Amniotic epithelial cell (primary cell): ENCODE measurements at places on chromosomes 2 and 18.

- DNase-seq: no peak
Measured at GRCh38 chr2:38465789-38466127, 88.7 kb upstream of the ATL2 start.

DNA sequence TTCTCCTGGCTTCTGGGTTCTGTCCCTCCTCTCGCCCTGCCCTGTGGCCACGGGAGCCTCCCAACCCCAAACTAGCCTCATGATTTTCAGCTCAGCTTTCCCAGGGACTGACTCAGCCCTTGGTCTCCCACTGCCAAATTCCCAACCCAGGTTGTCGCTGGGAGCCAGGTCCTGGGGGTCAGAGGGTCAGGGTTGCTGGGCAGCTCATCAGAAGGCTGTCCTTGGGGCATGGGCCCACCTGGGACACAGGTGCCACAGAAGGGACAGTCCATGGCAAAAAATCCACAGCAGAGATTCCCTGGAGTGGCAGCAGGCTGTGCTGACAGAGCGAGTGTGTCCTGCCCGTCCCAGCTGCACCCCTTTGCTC, 180.4 kb downstream of the TWIST2 start:
- DNase-seq: no peak

- no peak for DNase-seq
Measured at GRCh38 chr18:75264195-75264594, 53.6 kb downstream of the TSHZ1 start.

DNA sequence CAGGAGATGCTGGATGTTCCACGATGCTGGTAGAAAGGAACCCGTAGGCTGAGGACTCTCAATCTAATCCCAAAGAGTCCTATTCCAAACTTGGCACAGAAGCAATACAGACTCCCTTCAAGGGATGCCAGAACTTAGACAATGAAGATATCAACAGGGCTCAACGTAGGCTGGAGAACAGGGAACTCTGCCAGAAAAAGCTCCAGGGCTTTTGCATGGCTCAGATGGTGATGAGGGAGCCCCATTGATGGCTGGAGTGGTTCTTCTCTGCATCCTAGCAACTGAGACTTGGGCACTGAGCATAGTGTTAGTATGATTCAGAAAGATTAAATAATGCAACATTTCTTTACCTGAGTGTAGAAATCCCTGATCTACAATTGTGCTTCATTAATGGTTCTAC, 117.2 kb upstream of the NCK2 start:
- no peak for DNase-seq

DNA sequence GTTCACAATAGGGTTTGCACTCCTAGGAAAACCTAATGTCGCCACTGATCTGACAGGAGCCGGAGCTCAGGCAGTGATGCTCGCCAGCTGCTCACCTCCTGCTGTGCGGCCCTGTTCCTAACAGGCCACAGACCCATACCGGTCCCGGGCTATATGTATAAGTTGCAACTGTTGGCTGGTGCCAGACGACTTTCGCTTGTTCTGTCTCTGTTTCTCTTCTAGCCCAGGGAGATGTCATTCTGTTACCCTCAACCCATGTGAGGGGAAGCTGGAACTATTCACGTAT, 170.3 kb downstream of the BCL2 start:
- no peak for DNase-seq

GRCh38 chr2:146544701-146545100, 1300.1 kb upstream of the ACVR2A start:
- peak; percentile 3 for DNase-seq

GRCh38 chr2:54574107-54574859, 118.2 kb downstream of the SPTBN1 start:
- peak; percentile 82 for DNase-seq

- no peak for DNase-seq
Measured at GRCh38 chr2:19547321-19547720, 188.9 kb upstream of the OSR1 start.

GRCh38 chr2:148726228-148726627, 81.7 kb downstream of the EPC2 start:
- DNase-seq: no peak

GRCh38 chr18:12329125-12329698, 21.2 kb downstream of the TUBB6 start:
- no peak for DNase-seq

DNA sequence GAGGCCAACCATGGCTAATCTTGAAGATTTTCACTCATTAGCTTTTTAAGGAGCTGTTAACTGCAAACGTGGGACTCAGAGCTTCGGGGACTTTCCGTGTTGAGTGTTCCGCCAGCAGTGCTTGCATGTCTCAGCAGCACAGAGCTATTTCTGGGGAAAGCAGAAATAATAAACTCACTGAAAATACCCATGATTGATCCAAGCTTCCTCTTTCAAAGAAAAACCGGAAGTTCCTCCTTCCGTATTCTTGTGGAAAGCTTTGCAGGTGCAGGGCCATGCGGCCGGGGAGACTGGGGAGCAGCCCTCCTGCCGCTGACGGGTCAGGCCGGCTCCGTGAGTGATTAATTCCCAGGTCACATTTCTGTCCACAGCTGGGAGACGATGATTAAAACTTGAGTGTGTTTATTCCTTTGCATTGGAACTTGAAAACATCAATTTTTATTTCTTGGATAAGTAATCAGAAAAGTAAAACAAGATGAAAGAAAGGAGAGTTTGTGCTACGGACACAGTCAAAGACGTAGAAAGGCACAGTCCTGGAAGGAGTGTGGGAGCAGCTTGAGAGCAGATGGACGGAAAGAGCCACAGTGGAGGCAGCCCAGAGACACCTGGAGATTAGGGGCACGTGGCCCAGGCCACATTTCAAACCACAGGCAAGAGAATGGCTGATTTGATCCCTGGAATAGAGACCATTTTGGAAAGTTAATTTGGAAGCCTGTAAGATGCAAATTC, 54.2 kb upstream of the CTDP1 start:
- DNase-seq: no peak

- DNase-seq: no peak
Measured at GRCh38 chr2:236641051-236641726, 71.6 kb downstream of the ACKR3 start.
